ENCODE measurements at places on chromosomes 4 and X.

- no peak for DNase-seq
Measured at GRCh38 chr4:48851651-48852050, 20.8 kb downstream of the OCIAD1 start.

DNA sequence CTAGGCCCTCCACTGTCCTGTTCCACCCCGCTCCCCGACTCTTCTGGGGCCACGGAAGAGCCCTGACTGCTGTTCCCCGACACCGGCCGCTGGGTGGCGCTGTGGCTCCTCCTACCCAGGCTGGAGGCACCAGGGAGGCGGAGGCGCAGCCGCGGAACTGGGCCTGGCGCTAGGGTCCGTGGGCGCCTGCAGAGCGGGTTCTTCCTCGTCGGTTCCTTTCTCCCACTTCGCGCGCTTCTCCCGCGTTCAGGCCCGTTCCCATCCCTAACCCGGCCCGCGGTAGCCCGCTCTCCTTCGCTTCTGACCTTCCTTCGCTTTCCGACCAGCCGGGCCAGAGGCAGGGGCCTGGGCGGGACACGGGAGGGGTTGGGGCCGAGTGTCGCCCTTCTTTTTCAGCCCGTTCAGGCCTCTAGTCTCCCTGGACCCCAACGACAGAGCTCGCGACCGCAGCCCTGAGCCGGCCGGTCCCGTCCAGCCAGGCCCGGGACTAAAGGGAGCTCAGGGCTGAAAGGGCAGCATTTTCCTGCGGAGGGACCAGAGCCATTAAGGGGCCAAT is 34.3 kb downstream of the NALF2 start:
- DNase-seq = no peak

- no peak for DNase-seq
Measured at GRCh38 chrX:16240231-16240905, 73.1 kb downstream of the MAGEB17 start.

DNA sequence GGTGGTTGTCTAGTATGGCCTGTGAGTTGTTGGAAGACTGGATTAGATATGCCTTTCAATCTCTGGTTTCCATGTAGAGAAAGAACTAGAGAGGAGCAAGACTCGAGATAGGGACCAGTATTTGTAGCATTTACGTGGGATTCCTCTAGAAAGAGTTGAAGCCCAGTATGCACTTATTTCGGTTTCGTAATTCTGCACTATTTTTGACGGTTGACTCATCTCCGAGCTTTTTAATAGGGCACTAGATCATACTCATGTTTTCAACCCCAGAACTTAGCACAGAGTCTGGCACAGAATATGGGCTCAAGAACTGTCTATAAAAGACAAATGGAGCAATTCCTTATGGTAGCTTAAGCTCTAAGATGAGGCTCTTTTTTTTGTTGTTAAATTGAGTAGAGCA is 15.7 kb downstream of the HELT start:
- DNase-seq = no peak

GRCh38 chrX:9832811-9833210 is 46.6 kb downstream of the SHROOM2 start:
- peak; percentile 7 for DNase-seq

DNA sequence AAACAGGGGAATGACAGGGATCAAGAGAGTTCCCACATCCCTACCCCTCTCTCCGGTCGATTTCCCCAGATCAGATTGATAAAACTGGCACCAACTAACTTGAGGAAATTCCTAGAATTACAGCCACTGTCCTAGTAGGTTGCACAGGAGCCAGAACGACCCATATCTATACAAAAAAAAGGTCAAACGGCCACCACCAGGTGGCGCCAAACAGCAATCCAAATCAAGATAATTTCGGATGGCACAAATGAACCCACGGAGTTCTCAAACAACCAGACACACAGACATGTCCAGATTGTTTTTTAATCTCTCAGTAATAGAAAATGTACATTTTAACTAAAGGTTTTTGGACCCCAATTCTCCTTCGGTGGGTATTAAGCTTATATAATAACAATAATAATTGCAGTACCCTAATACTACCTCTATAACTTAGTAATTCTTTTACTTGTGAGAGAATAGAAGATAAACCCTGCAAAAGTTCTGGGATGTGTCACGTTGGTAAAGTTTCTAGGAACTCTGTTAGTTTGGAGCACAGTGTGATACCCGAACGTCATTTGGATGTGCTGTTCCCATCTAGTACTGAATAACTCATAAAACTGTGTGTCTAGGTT is 212.6 kb downstream of the SPOCK3 start:
- DNase-seq = peak; percentile 3

GRCh38 chr4:77437079-77437478 is 168.5 kb upstream of the CXCL13 start:
- no peak for DNase-seq

DNA sequence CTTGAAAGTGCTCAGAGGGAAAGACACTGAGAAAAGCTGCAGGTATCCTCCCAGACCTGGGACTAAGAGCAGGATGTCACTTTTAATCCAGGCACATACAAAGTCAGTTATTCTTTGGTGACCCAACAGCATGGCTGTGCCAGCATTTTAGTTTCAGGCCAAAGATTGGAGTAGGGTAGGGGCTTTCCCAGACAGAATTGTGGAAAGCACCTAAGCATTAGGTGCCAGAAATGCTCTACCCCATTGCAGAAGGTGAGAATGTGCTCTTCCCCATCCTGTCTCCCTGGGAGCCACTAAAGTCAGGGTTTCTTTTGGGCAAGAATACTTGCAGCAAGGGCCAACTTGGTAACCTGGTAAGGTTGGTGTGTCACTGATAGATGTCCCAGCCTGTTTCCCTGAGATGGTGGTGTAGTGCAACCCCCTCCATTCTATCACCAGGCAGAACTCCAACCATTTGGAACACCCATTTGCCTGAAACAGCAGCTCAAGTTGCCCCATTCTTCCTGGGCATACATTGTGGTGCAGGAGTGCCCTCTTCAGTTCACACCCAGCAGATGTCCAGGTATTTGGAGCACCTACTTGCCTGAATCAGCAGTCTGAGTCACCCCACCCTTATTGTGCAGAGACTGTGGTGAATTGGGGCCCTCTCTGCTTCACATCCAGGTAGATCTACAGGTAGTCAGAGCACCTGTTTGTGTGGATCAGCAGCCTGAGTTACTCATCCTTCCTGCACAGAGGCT is 183.5 kb downstream of the ZC4H2 start:
- no peak for DNase-seq

GRCh38 chr4:145396581-145396980 is 85.1 kb upstream of the SMAD1 start:
- no peak for DNase-seq

GRCh38 chr4:1460967-1461868 is 55.0 kb upstream of the NKX1-1 start:
- DNase-seq = no peak

- no peak for DNase-seq
Measured at GRCh38 chr4:186755550-186756519, 32.2 kb upstream of the FAT1 start.

GRCh38 chr4:8537041-8537461 is 43.1 kb upstream of the GPR78 start:
- peak; percentile 75 for DNase-seq

DNA sequence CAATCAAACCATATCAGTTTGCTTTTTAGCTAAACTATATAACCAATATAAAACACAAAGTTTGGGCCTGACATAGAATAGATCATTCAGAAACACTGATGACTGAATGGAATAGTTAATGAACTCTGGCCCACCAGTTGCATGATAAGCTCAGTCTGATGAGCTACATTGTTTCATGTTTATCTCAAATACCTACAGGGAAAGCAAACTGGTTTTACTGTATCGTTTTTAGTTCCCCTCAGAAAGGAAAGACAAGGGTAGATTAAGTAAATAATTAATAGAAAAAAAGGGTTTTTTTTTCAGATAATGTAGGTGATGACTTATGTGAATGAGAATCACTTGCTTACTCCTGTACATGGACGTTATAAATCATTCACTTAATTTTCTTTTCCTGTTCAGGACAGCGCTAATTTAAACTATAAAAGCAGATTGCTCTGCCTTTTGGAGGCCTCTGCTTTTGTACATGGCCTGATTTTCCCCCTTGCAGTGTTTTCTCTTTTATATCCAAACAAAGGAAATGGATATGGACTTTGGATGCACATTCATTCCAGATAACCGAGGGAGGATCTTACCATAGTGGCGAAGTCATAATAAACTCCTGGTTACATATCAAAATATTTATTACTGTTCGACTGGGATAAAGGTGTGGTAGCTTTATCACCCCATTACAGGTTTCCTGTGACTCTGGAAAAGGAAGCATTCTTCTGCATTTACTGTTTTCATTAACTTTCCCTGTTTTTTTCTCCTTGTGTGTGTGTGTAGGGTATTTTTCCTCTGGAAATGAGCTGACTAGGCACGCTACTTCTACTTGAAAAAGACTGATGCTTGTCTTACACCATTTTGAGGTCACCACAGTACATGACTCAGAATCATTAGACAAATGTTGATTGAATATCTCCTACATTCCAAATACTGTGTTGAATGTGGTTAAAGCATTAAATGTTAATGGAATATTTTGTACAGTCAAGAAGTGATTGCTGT is 373.1 kb upstream of the HS3ST1 start:
- no peak for DNase-seq

DNA sequence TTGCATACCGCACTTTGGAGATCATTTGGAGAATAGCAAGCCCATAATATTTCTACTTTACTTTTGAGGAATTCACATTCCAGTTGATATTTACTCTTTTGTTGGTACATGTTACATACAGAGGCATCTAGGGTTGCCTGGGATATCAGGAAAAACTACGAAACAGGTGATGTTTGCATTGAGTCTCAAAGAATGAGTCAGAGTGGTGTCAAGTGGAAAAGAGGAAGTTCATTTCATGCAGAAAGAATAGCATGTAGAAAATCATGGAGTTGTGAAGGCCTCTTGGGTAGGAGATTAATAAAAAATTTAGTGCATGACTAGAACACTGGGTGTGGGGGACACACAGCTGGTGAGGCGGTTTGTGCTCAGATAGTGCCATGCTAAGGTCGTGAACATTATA is 33.5 kb upstream of the ELOVL6 start:
- DNase-seq = no peak

GRCh38 chrX:15913146-15913545 is 58.5 kb upstream of the AP1S2 start:
- no peak for DNase-seq

DNA sequence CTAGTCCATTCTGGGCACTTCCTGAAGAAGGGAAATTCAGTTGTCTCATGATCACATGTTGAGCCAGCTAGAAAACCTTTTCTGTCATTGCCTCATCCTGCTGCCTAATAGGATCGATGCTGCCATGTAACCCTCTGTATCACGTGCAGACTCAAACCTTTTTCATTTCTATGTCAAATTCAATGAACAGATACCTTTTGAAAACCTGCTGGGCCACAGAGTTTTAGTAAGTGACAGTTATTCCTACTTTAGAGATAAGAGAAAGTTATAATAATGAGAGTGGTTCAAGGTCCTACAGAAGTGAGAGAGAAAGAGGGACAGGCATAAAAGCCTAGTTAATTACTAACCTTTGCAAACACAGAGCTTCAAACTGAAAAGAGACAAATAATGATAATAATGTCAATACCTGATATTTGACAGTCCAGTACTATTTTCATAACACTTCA is 46.0 kb downstream of the MAOA start:
- no peak for DNase-seq

GRCh38 chr4:119204916-119205315 is 7.6 kb upstream of the USP53 start:
- DNase-seq = no peak

DNA sequence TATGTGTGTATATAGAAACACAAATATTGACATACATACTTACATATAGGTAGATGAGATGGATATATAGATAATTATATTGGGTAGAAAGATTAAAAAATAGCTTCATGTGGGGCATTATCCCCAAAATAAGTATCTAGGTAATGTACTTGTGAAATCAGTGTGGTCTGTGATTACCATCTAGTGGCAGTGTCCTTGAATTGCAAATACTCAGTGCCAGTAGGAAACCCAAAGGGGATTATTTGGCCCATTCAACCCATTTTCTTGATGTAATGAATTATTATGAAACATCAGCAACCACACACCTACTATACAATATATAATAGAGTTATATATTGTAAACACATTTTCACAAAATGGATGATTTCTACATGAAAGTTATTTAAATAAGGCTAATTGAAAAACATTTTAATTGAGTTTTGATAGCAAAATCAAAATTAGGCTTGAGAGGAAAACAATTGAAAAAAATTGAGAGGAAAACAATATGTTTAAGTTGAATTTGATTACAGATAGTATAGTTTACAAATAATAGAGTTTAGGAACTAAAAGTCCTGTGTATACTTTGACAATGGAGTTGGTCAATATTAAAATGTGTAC is 389.4 kb downstream of the GALNTL6 start:
- DNase-seq = peak; percentile 0

- DNase-seq = no peak
Measured at GRCh38 chr4:177558995-177559394, 116.8 kb upstream of the AGA start.

GRCh38 chrX:21926527-21927278 is 13.8 kb upstream of the SMS start:
- DNase-seq = no peak

GRCh38 chrX:111013778-111014455 is 82.1 kb upstream of the PAK3 start:
- DNase-seq = no peak

DNA sequence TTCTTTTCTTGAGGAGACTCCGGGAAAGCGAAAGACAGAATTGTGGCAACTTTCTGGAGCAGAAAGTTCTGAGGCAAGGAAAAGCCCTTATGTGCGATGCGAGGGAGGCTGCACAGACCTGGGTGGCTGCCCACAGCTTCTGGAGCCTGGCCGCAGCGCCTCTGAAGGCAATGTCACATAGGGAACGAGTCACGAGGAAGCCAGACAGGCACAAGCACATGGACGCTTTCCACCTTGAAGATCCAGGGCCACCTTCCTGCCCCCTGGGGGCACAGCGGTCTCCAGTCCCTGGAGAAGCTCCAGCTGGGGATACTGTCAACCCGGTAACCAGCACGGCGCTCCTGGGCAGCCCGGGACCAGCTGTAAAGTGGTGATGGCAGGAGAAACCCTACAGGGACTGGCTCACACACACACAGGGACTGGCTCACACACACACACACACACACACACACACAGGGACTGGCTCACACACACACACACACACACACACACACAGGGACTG is 69.8 kb downstream of the MTNR1A start:
- no peak for DNase-seq

GRCh38 chrX:31091819-31092218 is 20.0 kb upstream of the FTHL17 start:
- DNase-seq = no peak

- no peak for DNase-seq
Measured at GRCh38 chr4:140344621-140345020, 28.8 kb upstream of the SCOC start.

Measured in DMS79 treated with DMSO at 0.1 percent for 48 hours (cell line).